ENCODE measurements at places on chromosomes 4 and X. TPM values are rescaled to one million over a fixed set of nuclear protein-coding genes. Genes with fewer than 3 reads are reported as not detected.

DNA sequence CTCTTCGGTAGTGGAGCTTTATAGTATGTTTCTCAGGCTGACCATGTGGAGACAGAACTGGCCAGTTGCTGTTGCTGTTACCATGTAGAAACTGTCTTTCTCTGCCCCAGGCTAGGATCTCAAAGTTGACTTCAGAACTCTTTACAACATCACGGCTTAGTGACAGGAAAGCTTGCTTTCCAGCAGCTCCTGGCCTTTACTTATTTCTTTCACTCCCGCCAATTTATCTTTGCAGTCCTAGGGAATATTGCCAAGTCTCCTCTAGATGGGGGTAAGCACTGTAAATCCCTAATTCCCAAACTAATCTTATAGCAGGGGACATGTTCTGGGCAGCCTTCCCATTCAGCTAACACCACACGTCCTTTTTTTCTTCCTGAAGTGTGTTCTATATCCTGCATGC is 631.6 kb downstream of the SPRY1 start:
- DNase-seq, result no peak

GRCh38 chr4:136329042-136329662 is 1203.1 kb downstream of the PCDH18 start:
- DNase-seq, result no peak

- no peak for DNase-seq
Measured at GRCh38 chr4:7558436-7558835, 123.7 kb upstream of the PSAPL1 start.

Gene PNMA3
- 1.0 TPM for total RNA-seq

Gene GABRE
- not detected for total RNA-seq

Measured in activated T-helper 2 cell treated with anti-CD3 and anti-CD28 coated beads, Interferon-gamma antibody, Interleukin-2, Interleukin-4, amounts not matched to agents 10 μg/mL and 5 μg/mL and 100 μg/mL, durations not matched to agents 14 hours and 24 hours and 36 hours (primary cell).